HCT116 (cell line): ENCODE measurements at places on chromosomes 11 and 22. TPM values are rescaled to one million over a fixed set of nuclear protein-coding genes. Genes with fewer than 3 reads are reported as not detected.

The SLC17A6 gene
- not detected for total RNA-seq

GRCh38 chr11:117792241-117792640 lies 4.8 kb downstream of the DSCAML1 start:
- DNase-seq, result no peak

DNA sequence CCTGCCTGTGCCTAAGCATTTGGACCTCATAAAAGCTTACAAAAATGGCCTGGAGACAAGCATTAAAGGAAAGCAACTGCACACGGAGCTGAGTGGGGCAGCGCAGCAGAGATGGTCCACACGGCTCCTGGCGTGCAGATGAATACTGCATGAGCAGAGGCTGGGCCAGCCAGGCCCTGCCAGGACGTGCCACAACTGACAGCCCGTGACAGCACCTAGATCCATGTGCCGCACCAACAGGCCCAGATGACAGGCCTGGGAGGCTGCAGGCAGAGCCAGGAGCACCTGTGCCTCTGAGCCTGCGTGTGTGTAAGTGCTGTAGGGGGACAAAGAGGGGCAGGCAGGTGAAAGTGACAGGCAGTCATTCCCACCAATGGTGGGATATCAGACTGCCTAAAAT lies 33.4 kb downstream of the MICAL3 start:
- DNase-seq, result no peak

- DNase-seq, result no peak
These were observed 1074.5 kb downstream of the NTM start for GRCh38 chr11:132444911-132445310.

- no peak for DNase-seq
These were observed 28.6 kb upstream of the MUC5AC start for GRCh38 chr11:1129143-1129610.

GRCh38 chr11:22890227-22890626 lies 30.0 kb upstream of the CCDC179 start:
- no peak for DNase-seq

The GTSE1 gene
- total RNA-seq, result 46.1 TPM

- no peak for DNase-seq
These were observed 267.6 kb downstream of the SOX6 start for GRCh38 chr11:16088774-16089173.

DNA sequence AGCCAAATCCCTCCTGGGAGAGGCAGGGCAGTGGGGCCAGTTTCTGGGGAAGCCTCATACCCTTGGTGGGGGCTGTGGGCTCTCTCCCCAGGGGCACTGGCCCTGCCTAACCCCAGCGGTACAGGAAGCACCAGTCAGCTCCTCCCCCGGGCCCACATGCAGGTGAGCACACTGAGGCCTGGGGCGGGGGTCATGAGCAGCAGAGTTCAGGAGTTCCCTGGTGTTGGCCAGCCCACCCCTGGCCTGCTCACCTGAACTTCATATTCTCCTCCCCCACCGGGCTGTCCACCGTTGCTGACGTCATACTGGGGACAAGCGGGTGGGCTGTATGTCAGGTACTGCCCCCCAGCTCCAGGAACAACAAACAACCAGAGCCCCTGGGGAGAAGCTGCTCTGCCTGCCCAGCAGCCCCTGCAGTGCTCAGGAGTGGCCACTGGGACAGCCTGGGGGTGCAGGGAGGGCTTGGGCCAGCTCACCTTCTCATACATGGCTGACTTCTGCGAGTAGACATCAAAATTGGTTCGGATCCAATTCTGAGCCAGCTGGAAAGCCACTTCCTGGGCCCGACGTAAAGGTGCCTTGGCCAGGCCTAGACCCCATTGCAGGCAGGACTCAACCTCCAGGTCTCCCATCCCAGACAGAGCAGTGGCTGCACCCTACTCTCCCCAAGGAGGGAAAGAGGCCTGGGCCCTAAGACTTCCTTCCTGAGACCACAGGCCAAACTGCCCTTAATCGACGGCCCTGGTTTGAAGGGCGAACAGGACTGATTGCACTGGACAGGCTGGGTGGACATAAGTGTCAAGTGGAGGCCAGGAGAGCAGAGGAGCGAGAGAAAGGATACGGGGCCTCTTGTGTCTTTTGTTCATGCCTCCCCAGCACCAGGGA lies 20.8 kb downstream of the TREH start:
- DNase-seq, result no peak

DNA sequence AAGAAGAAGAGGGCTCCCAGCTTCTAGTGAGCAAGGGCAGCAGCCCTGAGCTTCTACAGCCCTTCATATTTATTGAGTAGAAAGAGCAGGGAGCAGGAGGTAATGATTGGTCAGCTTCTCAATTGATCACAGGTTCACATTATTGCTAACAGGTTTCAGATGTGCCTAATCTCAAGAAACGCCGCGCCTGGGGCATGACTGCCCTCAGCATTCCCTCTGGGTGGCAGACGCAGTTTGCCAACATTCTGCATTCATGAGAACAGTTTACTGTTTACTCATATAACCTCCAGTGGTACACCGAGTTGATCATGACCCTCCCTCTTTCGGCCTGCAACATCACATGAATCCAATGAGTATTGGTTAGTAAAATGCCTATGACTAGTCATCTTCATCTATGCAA lies 4.7 kb upstream of the ZNF74 start:
- DNase-seq, result no peak

GRCh38 chr11:60936467-60937143 lies 12.3 kb downstream of the TMEM132A start:
- no peak for DNase-seq

GRCh38 chr11:63945477-63946163 lies 6.8 kb downstream of the NAA40 start:
- peak; percentile 36 for DNase-seq

DNA sequence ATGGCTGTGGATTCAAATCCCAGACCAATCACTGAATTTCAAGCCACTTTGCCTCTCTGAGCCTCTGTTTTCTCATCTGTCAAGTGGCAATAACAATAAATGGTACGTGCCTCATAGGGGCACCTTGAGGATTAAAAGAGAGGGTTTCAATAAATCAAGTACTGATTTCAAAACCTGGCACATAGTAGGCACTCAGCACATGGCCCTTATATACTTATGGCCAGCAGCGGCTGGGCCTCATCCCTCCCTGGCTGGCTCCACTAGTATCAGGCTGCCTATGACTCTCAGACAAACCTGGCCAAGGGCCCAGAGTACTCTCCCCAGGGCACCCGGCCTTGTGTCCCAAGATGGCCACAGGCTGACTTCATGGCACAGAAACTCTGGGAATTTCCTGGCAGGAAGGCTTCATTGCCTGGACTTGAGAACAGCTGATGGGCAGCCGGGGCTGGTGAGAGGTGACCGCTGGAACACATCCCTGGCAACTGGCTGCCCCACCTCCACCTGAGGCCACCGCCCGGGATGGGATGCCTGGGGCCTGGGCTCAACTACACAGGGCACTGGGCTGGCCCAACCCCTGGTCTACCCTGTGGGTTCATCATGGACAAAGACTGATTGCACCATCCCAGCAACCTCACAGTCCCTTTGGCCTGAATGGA lies 3.4 kb downstream of the FADS3 start:
- DNase-seq, result no peak

DNA sequence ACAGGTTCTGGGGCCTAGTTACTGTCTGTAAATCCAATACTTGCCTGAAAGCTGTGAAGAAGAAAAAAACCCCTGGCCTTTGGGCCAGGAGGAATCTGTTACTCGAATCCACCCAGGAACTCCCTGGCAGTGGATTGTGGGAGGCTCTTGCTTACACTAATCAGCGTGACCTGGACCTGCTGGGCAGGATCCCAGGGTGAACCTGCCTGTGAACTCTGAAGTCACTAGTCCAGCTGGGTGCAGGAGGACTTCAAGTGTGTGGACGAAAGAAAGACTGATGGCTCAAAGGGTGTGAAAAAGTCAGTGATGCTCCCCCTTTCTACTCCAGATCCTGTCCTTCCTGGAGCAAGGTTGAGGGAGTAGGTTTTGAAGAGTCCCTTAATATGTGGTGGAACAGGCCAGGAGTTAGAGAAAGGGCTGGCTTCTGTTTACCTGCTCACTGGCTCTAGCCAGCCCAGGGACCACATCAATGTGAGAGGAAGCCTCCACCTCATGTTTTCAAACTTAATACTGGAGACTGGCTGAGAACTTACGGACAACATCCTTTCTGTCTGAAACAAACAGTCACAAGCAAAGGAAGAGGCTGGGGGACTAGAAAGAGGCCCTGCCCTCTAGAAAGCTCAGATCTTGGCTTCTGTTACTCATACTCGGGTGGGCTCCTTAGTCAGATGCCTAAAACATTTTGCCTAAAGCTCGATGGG lies 13.5 kb downstream of the PIK3IP1 start:
- no peak for DNase-seq

DNA sequence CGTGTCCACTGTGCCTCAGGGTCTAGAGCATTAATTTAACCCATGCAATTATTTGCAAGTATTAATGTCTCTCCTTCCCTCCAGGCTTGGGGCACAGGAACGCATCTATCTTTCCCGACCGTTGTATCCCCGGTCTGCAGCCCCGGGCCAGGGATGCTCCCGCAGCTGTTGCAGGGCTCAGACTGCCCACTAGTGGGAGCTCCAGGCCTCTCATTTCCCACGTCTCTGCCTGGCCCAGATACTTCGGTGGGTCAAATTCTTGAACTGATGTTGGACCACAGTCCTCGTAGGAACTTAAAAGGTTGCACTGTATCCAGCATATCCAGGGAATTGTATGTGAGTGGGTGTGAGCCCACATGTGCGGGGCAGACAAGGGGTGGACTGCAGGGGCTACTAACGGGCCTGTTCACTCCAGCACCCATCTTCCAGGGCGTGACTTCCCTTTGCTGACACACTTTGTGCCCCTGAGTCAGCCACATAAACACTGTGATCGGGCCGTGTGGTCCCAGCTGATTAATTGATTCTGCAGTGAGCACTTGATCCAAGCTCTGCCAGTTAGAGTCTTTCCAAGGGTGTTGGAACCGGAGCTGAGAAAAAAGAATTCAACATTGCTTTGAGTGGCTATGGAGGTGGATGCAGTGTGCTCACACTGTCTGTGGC lies 451.3 kb downstream of the TBC1D22A start:
- peak; percentile 12 for DNase-seq

The PPP6R2 gene
- total RNA-seq, result 61.3 TPM

The POTEH gene
- total RNA-seq, result not detected

The GSTT2B gene
- 14.3 TPM for total RNA-seq

DNA sequence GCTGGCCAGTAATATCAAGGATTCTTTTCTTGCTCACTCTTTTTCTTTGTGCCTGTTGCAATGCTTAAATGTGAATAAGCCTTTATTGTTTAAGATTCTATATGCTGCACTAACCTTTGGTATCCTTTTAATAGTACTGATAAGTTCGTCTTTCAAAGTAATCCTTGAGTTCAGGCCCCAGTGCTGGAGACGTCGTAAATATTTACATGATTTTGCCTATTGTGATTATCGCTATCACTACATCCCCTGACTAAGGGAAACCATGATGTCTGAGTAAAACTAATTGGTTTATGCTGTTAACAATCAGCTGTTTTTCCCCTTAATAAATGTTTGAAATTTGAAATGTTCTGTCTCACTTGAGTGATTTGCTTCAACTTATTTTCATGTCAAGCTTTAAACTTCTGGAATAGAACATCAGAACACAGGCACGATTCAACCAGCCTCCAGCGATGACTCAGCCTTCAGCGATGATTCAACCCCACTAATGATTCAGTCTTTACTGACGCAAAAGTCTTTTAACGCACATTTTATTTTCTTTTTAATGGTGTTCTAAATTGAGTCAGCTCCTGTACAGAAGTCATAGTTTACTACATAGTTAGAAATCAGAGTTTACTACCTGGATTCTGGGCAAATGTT lies 3.9 kb downstream of the HTATIP2 start:
- DNase-seq, result peak; percentile 64

The UBE2L3 gene
- 55.6 TPM for total RNA-seq

- DNase-seq, result no peak
These were observed 12.2 kb downstream of the WBP2NL start for GRCh38 chr22:42010778-42011177.

DNA sequence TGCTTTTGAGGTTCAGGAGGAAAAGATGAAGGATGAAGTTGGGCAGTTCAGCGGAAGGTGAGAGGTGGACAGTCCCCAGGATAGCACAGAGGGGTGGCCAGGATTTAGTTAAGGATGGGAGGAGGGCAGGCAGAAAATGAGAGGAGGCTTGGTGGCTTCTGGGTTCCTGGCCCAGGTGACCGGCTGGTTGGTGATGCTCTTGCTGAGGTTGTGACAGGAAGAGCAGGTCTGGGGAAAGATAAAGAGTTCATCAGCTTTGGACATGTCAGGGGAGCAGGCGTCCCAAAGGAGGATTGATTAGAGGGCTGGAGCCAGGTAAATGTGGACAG lies 27.6 kb upstream of the P2RY2 start:
- DNase-seq, result no peak

DNA sequence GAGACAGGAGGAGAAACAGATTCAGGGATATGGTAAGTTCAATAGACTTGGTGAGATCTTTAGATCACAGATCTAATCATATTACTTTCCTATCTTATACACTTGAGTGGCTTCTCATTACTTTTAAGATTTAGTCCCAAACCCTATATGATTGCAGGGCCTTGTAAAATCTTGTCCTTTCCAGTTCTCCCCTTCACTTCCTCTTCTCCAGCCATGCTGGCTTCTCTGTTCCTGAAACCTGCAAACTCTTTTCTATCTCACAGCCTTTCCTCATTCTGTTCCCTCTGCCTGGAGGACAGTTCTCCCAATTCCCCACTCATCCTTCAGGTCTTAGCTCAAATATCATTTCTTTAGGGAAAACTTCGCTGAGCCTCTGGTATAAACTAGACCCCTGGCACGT lies 65.9 kb upstream of the BIRC3 start:
- DNase-seq, result no peak

GRCh38 chr11:44338698-44339529 lies 29.0 kb upstream of the ALX4 start:
- no peak for DNase-seq

DNA sequence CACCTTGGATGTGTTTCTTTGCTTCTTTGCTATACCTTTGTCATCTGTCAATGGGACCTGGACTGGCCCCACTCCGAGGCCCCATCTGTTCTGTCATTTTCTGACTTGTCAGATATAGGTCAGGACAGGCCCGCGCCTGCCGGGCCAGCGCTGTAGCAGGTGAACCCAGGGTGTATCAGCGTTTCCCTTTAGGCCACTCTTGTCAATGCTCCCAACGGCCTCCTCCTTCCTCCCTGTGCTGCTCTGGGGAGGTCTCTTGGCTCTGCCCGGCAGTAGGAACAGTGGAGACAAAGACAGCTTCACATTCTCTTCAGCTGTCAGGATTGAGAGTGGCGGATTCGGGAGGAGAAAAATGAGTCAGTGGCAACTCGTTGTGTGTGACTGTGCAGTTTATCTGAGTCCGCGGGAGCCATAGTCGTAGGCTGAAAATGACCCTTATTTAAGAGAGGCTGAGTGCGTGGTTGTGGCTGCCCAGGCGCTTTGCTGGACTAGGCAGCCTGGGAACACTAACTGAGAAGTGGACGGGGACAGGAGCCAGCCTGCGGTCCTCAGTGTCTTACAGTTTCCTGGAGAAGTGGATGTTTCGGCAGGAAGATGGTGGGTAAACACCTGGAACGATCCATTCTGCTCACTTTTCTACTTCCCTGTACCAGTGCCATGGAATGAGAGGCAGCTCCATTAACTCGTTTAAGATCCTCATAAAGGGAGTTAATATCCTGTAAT lies 102.3 kb downstream of the PRR5L start:
- no peak for DNase-seq

- DNase-seq, result peak; percentile 41
These were observed 88.3 kb upstream of the MTMR2 start for GRCh38 chr11:96012086-96012824.
